ENCODE measurements at places on chromosomes 2 and 18. TPM values are rescaled to one million over a fixed set of nuclear protein-coding genes. Genes with fewer than 3 reads are reported as not detected.

GRCh38 chr2:101921319-101921952 lies 70.3 kb upstream of the IL1R2 start:
- no peaks in the 10 kb centered on the region for H3K27me3 ChIP-seq
- no peaks in the 10 kb centered on the region for H3K4me1 ChIP-seq
- no peak for DNase-seq
- no peak overlapping the region for H3K27ac ChIP-seq

DNA sequence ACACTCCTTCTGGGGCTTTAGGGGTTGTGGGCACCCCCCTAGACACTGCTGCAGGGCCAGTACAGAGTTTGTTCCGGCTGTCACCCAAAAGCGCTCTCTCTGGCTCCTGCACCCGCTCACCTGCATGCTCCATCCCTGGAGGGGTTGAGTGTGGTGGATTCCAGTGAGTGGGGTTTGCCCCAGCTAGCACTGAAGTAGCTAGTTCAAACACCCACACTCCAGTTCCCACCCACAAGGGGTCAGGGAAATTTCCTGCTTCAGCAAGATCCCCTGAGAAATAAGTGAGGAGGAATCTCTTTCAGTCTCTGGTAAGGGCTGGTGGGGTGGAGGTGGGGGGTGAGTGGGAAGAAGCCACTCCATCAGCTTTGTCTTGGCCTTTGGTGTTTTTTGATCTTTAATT lies 73.6 kb downstream of the TMEM17 start:
- no peak overlapping the region for H3K27ac ChIP-seq
- H3K27me3 ChIP-seq, result no peaks in the 10 kb centered on the region
- H3K4me1 ChIP-seq, result no peaks in the 10 kb centered on the region

- H3K4me1 ChIP-seq, result no peaks in the 10 kb centered on the region
- H3K27me3 ChIP-seq, result no peaks in the 10 kb centered on the region
- DNase-seq, result no peak
- H3K27ac ChIP-seq, result peak overlapping the region; percentile 100
These were observed 124.7 kb upstream of the PPP1CB start for GRCh38 chr2:28626891-28627421.

Gene EIF2AK3
- 24.8 TPM for total RNA-seq

Gene POTEF
- 0.24 TPM for total RNA-seq

DNA sequence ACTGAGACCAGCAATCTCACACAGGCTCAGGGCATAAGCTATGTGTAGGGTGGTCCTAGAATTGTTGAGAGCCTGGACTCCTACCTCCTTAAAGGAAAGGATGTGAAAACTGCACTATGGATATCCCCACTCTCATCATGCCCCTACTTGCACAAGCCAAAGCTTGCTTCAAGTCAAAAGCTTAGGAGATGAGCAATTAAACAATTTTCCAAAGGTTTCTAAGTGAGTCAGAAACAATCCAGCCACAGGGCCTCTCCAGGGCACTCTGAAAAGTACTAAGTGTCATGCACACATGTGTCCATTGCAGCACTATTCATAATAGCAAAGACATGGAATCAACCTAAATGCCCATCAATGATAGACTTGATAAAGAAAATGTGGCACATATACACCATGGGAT lies 215.4 kb downstream of the AFF3 start:
- no peaks in the 10 kb centered on the region for H3K4me1 ChIP-seq
- no peaks in the 10 kb centered on the region for H3K27me3 ChIP-seq
- no peak for DNase-seq
- H3K4me3 ChIP-seq, result no peak overlapping the region
- H3K36me3 ChIP-seq, result no peaks in the 10 kb centered on the region
- no peak overlapping the region for H3K27ac ChIP-seq

Gene NT5C1B
- total RNA-seq, result not detected

DNA sequence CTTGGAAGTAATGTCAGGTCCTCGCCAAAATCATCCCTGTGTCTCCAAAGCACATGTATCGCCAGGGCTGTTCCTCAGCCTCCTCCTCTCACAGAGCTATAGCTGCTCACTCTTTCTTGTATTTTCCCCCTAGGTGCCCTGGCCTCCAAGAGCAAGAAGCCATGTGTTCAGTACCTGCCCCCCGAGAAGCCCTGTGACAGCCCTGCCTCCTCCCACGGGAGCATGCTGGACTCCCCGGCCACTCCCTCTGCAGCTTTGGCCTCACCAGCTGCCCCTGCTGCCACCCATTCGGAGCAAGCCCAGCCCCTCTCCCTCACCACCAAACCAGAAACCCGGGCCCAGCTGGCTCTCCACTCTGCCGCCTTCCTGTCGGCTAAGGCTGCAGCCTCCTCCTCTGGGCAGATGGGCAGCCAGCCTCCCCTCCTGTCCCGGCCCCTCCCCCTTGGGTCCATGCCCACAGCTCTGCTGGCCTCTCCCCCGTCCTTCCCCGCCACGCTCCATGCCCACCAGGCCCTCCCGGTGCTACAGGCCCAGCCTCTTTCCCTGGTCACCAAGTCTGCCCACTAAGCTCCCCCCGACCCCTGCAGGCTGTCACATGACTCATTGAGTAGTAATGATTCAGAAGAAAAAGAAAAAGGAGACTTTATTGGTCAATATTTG lies 18.8 kb downstream of the TGOLN2 start:
- no peak overlapping the region for H3K27ac ChIP-seq
- H3K4me1 ChIP-seq, result no peaks in the 10 kb centered on the region
- peak; percentile 82 for DNase-seq
- H3K4me3 ChIP-seq, result no peak overlapping the region

- no peak overlapping the region for H3K4me3 ChIP-seq
- H3K4me1 ChIP-seq, result no peaks in the 10 kb centered on the region
- no peak overlapping the region for H3K27ac ChIP-seq
- no peaks in the 10 kb centered on the region for H3K36me3 ChIP-seq
- H3K27me3 ChIP-seq, result no peaks in the 10 kb centered on the region
These were observed 260.4 kb downstream of the METTL4 start for GRCh38 chr18:2310886-2311285.

Data from aorta (tissue), 5 donors.